Left renal pelvis (tissue), 4 donors: ENCODE measurements at places on chromosomes 1 and 21. TPM values are rescaled to one million over a fixed set of nuclear protein-coding genes. Genes with fewer than 3 reads are reported as not detected.

GRCh38 chr1:220983877-220984635, 104.8 kb downstream of the HLX start:
- DNase-seq: no peak

- no peak for DNase-seq
These were observed 134.7 kb downstream of the NR5A2 start for GRCh38 chr1:200162258-200162657.

DNA sequence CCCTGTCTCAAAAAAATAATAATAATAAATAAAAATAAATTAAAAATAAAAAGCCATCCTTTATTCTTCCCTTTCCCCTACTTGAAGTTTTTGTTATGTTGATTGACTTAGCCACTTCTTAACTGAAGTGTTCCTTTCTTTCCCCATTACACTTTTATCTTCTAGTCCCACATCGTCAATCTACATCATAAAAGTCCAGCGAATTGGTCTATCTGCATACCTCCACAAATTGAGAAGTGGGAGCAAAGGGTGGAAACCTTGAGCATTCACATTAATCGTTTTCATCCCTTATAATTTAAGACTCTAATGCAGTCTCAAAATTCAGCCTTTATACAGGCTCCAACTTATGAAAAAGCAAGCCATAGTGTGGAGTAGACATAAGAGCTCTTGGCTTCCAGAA, 6.5 kb upstream of the ZYG11A start:
- no peak for DNase-seq

PADI2 gene
- 2.2 TPM for polyA plus RNA-seq

DNA sequence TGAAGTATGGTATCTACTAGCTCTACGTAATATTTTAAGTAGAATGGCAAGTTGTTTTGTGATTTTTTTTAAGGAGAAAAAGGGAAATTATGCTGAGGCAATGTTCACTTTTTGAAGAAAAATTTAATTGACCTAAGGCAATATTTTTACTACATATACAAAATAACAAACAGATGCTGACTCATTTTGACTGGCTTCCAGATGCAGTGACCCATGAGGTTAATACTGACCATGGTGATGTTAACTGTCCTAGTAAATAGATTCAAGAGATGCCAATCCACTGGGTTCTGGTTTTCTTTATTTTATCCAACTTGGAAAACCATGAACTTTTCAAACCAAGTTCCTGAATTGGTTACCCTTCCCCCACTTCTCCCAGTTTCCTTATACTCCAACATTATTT, 154.9 kb downstream of the CRB1 start:
- no peak for DNase-seq

DNA sequence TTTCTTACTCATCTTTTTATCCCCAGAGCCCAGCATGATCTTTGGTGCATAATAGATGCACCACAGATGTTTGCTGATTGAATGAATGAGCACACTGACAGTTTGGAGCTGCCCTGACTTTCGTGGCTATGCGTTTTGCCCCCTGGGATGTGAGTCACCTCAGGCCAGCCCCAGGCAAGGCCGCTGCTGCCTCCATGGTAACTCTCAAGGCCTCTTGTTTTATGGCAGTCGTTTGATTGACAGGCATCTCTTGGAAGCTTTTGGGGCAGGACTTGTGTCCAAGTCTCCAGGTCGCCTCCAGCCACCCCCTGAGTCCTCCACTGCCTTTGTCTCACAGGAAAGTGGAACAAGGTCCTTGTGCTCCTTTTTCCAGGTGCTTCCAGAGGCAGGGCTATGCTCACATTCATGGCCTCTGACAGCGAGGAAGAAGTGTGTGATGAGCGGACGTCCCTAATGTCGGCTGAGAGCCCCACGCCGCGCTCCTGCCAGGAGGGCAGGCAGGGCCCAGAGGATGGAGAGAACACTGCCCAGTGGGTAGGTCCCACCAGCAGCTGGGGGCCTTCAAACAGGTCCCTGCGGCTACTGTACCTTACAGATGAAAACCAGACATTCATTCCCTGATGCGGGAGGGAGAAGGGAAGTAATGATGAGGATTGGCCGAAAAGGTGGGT, 11.2 kb downstream of the PSEN2 start:
- DNase-seq: no peak
